Mucosa of descending colon (tissue), 3 donors: ENCODE measurements at places on chromosomes 3 and 15. TPM values are rescaled to one million over a fixed set of nuclear protein-coding genes. Genes with fewer than 3 reads are reported as not detected.

GRCh38 chr3:29176501-29176900, 104.4 kb upstream of the RBMS3 start:
- no peak for DNase-seq

GRCh38 chr15:61558172-61559136, 329.4 kb upstream of the RORA start:
- DNase-seq: no peak

The FAH gene
- total RNA-seq: 19.1 TPM

- DNase-seq: no peak
Observed at GRCh38 chr3:116267116-116267515, 178.2 kb downstream of the LSAMP start.

DNA sequence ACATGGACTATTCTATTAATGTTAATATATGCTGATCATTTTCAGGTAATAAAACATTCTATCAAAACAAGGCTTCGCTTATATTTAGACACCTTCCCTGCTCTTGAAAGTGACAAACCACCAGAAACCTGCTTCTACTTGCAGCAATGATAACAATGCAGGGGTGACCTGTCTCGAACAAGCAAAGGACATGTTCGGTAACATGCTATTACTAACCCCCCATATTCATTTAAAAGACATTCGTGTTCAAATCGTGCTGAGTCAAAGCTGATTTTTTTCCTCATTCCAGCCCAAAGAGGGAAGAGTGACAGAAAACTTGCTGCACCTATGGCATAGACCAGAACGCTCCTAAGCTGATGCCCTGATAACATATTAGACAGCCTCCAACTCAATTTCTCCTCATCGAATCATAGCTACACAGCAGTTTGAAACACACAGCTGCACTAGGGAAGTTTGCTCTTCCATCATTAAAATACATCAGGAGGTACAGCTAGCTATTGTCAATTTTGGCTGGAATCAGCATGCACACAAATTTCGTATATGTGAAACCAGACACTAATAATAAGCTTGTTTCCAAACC, 341.5 kb downstream of the FOXP1 start:
- DNase-seq: no peak
